ENCODE measurements at places on chromosomes 11 and 22.

- no peak for DNase-seq
Observed at GRCh38 chr11:70666311-70666710, 268.0 kb downstream of the CTTN start.

GRCh38 chr11:6486256-6486655 is 5.0 kb downstream of the TIMM10B start:
- no peak for DNase-seq

GRCh38 chr22:32080904-32081303 is 37.8 kb downstream of the SLC5A1 start:
- no peak for DNase-seq

GRCh38 chr11:132475026-132475425 is 1057.3 kb downstream of the OPCML start:
- no peak for DNase-seq

- no peak for DNase-seq
Observed at GRCh38 chr11:102581066-102581465, 44.1 kb downstream of the MMP20 start.

DNA sequence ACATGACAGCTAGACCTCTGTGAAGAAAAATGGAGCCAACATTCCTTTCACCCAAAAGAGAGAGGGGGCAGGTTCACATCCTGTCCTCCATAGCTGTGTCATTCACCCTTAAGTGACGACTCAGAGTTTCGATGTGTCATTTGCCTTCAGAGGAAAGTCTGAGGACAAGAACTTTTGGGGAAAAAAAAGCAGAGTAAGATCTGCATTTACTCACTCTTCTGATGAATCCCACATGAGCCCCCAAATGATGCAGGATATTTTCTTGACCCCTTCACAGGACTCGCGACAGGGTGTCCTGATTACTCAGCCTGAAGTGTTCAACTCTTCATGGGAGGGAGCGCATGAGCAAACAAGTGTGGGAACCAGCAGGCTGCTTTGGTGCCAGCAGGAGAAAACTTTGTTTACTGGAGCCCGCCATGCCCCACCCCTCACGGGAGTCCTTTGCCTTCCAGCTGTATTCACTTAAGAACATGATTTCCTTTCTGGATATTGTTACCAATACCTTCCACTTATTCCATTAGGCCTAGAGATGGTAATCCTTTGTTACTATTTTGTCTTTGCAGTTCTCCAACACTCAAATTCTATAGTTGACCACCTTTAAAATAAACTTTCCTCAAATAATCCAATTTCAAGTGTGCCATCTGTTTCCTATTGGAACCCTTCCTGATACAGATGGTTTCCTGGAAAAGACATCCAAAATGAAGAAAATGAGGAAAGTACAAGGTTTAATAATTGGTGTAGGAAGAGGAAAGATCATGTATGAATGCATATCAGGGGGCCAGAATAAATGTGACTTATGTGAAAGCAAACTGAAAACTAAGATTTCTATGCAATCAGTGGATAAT is 729.8 kb downstream of the FAM181B start:
- no peak for DNase-seq

GRCh38 chr11:24588081-24588480 is 91.2 kb downstream of the LUZP2 start:
- DNase-seq, result no peak

- DNase-seq, result peak; percentile 2
Observed at GRCh38 chr22:25110846-25111578, 88.6 kb upstream of the CRYBB3 start.

- DNase-seq, result no peak
Observed at GRCh38 chr22:37749226-37749625, 52.4 kb downstream of the TRIOBP start.

- DNase-seq, result no peak
Observed at GRCh38 chr22:30643055-30643875, 7.7 kb downstream of the SLC35E4 start.

DNA sequence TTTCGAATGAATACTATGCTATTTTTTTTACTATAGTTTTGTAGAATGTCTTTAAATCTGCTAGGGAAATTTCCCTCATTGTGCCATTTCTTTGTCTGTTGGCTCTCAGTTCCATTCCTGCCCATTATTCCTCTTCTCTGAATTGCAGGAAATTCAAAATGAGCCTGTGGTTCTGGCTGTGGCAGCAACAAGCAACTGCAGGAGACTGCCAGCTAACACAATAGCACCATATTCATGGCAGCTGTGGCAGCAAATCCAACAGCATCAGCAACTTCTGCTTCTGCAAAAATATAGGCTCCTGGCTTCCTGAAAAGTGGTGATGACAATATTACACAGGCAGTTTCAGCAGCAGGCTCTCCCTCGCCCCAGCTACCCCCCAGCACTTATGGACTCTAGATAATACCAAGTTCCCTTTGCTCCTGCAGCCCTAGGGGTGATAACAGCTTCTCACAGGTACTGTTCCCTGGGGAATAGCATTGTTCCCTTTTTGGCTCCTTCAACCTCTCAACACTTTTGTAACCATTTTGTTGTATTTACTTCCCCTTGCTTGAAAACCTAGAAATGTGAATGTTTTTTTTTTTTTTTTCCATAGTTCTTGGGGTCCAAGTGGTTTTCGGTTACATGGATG is 9.3 kb downstream of the PATE4 start:
- no peak for DNase-seq

DNA sequence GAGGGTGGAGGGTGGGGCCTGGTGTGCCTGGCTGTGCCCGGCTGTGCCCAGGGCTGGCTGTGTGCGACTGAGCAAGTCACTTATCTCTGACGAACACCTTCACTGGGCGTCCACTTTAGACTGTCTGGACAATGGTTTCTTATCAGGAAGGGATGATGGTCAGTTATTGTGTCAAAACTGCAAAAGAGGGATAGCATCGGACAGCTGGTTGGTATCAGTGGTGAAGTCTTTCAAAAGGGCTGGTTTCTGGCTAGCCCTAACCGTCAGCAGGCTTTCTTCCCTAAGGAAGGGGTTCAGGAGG is 4.1 kb upstream of the MGAT3 start:
- DNase-seq, result no peak

GRCh38 chr11:89490981-89491690 is at the start of gene NOX4:
Gene NOX4, minus strand, starts transcription at chr11:89491375. Its CDS starts 129 bp downstream, at chr11:89491246.
- no peak for DNase-seq
